ENCODE measurements at places on chromosomes 13 and 19.

GRCh38 chr19:45057444-45057843 lies 18.6 kb downstream of the CLASRP start:
- no peak for DNase-seq

GRCh38 chr13:40469581-40470310 lies 196.7 kb downstream of the FOXO1 start:
- DNase-seq, result no peak

GRCh38 chr13:111341886-111342285 lies 21.4 kb downstream of the TEX29 start:
- DNase-seq, result no peak

DNA sequence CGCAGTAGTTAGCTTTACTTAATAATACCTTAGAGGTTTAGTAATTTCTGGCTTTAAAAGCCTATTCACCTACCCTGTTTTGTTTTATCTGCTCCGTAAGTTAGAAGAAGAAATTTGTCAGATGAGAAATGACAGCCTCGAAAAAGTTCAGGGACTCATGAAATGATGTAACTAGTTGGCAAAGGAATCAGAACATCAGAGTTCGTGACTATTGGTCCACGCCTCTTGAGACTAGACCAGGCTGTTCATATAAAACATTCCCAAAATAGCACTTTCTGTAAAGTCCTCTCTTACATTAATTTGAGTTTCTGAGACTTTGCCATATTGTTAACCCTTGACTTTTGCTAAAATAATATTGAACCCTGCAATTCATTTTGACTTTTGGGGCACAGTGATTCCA lies 92.0 kb downstream of the HS6ST3 start:
- DNase-seq, result no peak

GRCh38 chr13:112938680-112939079 lies 30.3 kb upstream of the MCF2L start:
- no peak for DNase-seq

- DNase-seq, result no peak
Observed at GRCh38 chr13:89980896-89981295, 1366.6 kb upstream of the MIR17HG start.

- no peak for DNase-seq
Observed at GRCh38 chr19:40673397-40673796, 17.1 kb downstream of the NUMBL start.

DNA sequence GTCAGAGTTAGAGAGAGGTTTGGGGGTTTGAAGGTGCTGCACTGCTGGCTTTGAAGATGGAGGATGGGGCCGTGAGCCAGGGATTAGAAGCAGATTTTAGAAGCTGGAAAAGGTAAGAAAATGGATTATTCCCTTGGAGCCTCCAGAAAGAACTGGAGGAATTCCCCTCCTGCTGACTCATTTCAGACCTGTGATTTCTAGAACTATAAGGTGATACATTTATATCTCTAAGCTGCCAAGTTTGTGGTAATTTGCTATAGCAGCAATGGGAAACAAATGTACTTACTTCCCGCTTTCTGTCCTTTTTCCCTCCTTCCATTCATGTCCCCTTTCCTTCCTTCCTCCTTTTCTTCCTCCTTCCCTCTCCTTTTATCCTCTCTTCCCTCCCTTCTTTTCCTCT lies 78.5 kb upstream of the PCDH8 start:
- DNase-seq, result no peak

DNA sequence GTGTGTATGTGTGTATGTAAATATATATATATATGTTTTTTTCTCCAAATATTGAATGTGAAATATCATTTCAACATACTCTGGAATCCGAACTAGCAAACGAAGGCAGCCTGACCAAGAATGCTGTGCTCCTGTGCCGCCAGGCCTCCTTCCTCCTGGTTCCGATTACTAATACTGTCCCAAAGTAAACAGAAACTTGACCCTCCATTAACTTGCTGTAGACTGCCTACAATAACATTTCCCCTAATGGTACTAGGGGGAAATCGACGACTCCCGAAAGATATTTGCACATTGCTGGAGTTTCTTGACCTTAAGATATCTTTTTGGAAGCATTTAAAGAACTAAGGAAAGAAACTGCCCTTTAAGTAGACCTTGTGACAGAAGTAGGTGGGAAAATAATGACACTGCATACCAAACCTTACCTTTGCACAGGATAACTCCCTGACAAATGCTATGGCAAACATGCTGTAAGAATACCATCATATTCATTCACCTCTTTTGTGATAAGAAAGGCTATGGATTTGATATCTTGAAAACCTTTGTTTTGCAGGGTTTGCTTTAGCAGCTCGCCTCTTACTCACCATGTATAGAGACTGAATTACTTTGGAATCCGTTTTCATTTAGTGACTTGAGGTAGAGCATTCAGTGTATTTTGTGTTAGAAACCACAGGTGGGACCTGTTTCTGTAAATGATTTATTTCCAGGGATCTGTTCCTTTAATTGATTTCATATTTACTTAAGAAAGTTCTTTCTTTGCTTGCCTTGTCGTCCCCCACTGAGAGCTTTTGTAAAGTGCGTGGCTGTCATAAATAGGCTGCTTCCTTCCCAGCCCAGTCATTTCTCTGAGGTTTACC lies 80.1 kb downstream of the KLF5 start:
- DNase-seq, result no peak

GRCh38 chr13:34587576-34587975 lies 354.5 kb upstream of the NBEA start:
- DNase-seq, result peak; percentile 31

DNA sequence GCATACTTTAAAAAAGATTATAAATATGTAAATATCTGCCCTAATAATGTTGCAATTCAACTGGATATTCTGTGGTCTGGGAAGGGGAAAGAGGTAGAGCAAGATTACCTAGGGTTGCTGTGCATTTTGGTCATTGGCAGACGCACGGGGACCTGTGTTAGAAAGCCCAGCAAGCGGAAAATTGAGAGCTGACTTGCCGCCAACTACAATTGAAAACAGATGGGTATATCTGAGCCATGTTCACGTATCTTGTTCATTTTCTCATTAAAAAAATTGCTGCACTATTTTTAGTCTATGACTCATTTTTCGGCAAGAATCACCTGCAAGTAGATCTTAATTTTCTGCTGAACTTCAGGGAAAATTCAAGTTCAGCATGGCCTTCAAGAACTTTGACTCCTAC lies 308.5 kb upstream of the TMTC4 start:
- DNase-seq, result peak; percentile 7

DNA sequence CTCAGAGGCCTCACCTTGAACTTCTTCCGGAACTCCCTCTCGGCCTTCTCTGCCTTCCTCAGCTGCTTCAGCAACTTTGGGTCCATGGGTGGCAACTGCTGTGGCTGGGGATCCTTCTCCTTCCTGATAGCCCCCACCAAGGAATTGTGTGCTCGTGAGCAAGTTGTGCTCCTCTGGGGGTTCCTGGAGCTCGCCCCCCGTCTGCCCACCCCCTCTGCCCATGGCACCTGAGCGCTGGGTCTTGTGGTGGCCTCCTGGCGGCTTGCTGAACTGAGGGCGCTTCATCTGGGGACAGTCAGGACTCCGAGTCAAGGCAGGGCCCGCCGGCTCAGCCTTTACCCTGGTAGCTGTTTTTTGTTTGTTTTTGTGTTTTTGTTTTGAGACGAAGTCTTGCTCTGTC lies 11.6 kb downstream of the PRAM1 start:
- no peak for DNase-seq

GRCh38 chr13:106367361-106367971 lies 168.0 kb downstream of the EFNB2 start:
- DNase-seq, result no peak

- DNase-seq, result no peak
Observed at GRCh38 chr19:18074192-18074591, 12.5 kb downstream of the IL12RB1 start.
